ENCODE measurements at places on chromosomes 7 and 10.

DNA sequence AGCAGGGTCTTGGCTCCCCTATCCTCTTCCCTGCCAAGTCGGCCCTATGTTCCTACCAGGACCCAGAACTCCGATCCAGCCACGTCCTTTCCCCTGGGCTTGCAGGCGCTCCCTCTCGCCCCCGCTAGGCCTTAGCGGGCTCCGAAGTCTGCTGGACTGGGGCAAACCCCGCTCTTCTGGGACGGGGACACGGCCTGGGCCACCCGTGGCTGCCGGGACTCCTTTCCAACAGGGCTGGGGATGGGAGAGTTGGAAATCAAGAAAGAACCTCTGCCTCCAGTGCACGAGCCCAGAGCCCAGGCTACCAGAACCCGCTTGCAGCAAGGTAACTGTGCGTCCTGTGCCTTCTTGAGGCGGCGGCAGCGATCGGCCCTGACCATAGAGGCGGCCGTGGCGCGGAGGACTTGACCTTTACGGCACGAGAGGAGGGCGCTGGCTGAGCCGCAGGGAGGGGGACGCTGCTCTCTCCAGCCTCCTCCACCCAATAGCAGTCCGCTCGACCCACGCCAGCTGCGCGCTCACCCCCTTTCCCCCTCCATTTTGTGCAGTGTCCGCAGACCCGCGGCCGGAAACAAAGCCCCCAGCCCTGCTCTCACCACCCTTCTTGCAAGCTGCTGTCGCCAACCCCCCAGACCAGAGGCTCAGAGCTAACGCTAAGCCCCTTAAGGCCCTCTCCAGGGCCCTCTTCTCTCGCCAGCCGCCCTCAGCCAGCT lies 7.0 kb upstream of the HOXA11 start:
- DNase-seq: no peak

DNA sequence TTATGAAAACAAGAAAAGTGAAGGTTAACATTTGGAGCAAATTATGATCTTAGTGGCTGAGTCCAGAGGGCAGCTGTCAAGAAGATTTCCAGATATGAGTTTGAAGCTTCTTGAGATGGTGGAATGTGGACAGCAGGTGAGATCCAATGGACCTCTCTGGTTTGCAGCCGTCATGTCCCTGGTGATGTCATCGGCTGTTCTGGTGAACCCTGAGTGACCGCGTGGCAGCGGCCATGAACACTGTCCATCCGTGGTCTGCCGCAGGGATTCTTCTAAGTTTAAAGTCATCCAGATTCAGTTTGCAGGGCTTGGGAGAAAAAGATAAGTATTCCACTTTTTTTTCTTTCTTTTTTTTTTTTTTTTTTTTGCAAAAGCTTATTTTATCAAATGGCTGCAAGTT lies 15.8 kb upstream of the VIPR2 start:
- no peak for DNase-seq

- no peak for DNase-seq
Measured at GRCh38 chr7:4809666-4810065, 34.2 kb downstream of the AP5Z1 start.

- peak; percentile 36 for DNase-seq
Measured at GRCh38 chr7:55964261-55965099, at the start of gene NIPSNAP2. Gene NIPSNAP2, plus strand, starts transcription at chr7:55964585. Its CDS starts 25 bp downstream, at chr7:55964610.

Measured in stimulated activated CD8-positive, alpha-beta memory T cell treated with anti-CD3 and anti-CD28 coated beads, Interleukin-7, amount 100 ng/mL, for 48 hours (primary cell).